ENCODE measurements at places on chromosomes 7 and 10.
A peak's percentile ranks its signal among the peaks of the same experiment; 100 is the strongest.

DNA sequence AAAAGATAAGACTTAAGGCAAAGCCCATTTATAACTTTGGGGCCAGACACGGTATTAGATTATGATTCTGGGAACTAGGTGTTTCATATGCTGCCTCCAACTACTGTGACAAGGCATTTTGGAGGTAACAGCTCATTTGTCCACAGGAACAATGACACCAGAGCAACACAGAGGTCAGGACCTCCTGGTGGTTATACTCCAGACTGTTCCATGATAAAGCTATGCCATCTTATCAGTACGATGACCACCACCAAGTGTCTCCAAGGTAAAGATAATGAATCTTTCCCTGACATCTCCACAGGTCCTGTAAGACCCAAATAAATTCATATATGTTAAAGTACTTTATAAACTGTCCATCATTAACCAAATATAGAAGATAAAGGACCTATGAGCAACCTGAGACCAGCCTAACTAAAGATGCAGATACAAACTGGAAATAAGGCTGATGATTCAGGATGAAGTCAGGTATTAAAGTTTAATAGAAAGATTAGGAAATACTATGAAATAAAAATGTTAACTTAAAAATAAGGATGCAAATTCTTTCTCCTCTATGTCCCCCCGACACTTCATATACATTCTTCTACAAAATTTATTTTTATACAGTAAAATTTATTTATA is 26.2 kb downstream of the CUL2 start:
- no peak for DNase-seq

DNA sequence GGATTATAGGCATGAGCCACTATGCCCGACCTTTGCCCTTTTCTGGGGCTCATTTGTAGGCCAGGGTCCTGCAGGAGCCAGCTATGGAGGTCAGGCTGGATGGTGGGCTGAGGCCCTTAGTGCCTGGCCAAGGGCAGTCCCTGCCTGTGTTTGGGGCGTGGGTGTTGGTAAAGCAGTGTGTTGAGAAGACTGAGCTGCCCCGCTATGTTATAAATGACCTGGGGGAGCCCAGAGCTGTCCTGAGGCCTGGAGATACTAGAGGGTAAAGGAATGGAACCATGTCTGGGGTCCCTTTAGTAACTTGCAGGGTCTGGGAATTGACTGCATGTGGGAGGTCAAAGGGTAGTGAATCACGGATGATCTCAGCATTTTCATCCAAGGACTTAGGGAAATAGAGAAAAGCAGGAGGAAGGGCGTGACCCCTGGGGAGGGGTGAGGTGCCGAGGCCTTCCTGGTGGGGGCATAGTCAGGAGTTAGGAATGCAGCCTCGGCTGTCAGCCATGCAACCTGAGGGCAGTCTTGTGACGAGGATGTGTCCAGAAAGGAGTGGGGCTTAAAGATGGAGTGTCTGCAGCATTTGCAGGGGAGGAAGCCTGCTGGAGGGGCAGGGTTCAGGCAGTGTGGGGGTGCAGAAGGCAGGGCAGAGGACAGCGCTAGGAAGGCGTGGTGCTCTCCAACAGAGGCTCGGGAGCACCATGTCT is 31.5 kb downstream of the TMEM248 start:
- DNase-seq, result no peak

GRCh38 chr7:143449793-143450192 is 6.5 kb downstream of the TAS2R60 start:
- DNase-seq, result no peak

GRCh38 chr7:128878226-128879105 is 15.8 kb downstream of the ATP6V1F start:
- no peak for DNase-seq

GRCh38 chr10:11225935-11226334 is 208.3 kb downstream of the CELF2 start:
- DNase-seq, result no peak

GRCh38 chr7:89554209-89554608 is 600.1 kb upstream of the STEAP1 start:
- DNase-seq, result no peak

DNA sequence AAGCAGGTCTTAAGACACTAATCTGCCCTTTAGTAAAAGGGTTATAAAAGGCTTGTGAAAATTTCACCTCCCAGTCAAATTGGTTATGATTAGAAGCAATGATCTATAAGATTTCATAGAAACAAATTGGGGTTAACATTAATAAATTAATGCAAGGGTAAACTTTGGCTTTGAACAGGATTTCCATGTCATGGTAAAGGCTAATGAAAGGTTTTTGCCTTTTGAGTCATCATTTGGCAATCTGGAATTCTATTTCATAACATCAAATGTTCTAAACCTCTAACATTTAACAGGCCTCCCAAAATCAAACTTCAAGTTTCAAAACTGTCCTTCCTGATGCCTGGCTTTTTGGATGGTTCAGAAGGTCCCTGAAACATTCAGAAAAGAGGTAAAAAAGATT is 62.4 kb downstream of the COA1 start:
- DNase-seq, result no peak

GRCh38 chr10:31847515-31847914 is 81.1 kb downstream of the ARHGAP12 start:
- DNase-seq, result no peak

DNA sequence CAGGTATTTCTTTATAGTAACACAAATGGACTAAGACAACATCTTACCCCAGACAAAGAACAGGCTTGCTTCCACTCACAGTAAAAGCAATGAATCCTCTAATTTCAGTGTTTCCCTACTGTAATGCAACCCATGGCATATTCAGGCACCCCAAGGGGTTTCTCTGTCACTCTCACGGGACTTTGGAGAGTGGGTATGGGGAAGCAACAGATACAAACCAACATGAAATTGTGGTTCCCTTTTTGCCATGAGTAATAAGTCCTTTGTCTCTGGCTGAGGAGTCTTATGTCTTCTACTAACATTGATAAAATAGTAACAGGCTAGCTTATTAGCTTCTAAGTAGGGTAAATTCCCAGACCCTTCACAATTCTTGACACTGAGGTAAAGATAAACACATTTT is 51.4 kb upstream of the AOAH start:
- no peak for DNase-seq

GRCh38 chr7:86814661-86815379 is 171.1 kb downstream of the GRM3 start:
- DNase-seq, result no peak

DNA sequence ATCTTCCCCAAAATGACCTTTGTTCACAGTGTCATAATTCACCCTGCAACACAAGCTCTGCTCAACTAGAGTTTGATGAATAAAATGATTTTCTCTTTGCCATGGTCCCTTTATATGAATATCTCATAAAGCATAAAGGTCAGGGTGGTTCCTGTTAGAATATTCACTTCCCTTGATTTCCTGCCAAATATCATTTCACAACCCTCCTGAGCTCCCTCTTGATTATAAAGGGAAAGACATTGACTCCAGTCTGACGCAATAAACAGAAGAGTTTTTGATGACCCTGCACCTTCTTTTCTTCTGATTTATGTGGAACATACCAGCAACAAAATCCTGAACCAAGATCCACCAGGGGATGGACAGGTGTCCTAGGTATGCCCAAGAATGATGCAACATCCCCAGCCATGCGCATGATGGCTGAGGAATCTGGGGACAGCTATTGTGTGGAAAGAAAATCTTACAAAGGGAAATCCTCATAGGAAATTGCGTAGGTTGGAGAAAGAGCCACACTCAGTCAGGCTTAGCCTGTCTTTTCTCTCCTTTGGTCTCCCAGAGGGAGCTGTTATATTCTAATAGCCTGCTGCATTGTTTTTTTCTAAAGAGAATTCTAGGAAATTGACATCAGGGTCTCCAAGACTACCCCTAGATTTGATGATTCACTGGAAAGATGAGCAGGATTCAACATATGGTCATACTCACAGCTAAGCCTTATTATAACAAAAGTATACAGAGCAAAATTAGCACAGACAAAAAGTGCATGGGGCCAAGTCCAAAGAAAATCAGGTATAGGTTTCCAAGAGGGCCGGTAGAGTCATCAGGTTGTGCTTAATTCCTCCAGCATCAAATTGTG is 18.8 kb downstream of the IFIT3 start:
- no peak for DNase-seq

- DNase-seq, result no peak
Measured at GRCh38 chr7:43590862-43591557, 8.1 kb downstream of the STK17A start.

DNA sequence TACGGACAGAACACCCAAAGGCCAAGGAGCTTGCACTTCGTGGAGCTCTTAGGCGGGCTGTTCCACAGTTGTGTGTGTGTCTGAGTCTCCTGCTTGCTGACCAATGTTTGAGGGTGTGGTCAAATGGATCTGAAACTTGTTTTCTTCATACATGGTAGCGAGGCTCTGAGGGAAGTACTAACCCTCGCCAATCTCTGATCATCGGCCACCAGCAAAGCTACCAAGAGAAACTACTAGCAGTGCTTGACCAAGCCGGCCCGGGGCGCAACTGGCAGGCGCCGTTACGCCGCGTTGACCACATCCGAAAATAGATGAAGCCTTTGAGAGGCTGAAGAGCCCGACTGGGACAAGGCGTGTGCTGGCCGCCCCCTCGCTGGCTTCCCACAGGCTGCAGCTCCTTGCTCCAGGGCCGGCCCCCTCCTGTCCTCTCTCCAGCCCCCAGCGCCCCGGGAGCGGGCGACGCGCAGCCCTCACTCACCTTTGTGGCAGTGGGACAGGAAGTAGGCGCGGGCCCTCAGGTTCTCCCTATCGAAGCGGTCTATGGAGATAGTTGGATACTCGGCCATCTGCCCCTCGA is 384 bp downstream of the DCLRE1C start:
- no peak for DNase-seq

- DNase-seq, result no peak
Measured at GRCh38 chr10:124283949-124284250, 134.8 kb downstream of the OAT start.

DNA sequence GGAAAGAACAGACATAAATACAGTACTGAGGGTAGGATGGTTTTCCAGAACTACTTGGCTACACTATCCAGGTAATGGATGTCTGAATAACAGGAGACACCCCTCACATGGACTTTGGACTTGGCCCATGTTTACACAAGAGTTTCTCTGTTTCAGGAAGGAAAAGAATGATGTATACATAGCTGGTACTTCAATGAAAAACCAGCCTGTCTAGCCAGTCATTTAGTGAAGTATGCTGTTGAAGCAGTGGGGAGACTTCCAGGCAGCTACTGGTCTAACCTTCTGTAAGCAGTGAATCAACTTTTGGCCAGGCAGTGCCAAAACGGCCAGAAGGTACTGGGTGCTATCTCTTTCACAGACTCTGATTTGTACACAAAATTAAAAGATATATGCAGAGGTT is 135.0 kb downstream of the MBL2 start:
- no peak for DNase-seq

GRCh38 chr10:97499561-97500296 is 1.0 kb downstream of the UBTD1 start:
- DNase-seq, result peak; percentile 78

GRCh38 chr10:78543749-78544362 is 510.2 kb downstream of the RPS24 start:
- peak; percentile 82 for DNase-seq

DNA sequence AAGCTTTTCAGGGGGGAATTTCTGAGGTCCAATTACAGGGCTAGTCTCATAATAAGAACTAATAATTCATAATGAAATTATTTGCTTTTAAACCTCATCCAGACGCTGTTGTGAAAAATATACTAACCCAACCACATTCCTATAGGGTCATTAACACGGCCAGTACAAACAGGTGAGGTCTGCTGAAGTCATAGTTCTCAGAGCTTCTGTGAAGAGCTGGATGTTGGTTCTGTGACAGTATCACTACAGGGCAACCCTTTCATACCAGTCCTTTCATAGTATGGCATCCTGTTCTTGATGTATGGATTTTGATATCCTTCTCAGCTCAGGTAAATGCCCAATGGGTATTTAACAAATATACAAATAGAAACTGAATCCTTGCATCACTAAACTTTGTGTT is 62.3 kb upstream of the FAM133B start:
- no peak for DNase-seq

DNA sequence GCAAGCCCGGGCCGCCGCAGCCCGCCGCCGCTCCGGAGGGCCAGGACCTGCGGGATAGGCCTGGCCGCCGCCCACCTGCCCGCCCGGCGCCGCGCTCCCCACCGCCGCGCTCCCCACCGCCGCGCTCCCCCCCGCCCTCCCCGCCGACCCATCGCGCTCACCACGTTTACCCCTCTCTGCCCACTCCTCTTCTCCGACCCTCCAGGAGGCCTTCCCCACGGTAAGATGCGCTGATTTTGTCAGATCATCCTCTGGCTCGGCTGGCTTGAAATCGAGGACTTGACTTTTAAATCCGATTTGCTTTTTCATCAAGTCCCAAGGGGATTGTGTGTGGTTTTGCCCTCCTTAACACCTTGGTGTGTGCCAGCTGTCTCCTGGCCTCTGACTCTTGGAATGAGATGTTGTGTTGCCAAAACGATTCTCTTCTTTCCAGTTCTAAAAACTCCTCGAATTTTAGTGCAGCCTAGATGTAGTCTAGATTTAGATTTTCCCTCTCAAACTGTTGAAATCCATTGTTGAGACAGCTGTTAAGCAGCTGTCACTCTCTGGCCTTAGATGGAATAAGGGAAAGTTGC is 738 bp downstream of the POM121 start:
- no peak for DNase-seq

- DNase-seq, result no peak
Measured at GRCh38 chr7:34449765-34450164, 208.3 kb upstream of the NPSR1 start.

DNA sequence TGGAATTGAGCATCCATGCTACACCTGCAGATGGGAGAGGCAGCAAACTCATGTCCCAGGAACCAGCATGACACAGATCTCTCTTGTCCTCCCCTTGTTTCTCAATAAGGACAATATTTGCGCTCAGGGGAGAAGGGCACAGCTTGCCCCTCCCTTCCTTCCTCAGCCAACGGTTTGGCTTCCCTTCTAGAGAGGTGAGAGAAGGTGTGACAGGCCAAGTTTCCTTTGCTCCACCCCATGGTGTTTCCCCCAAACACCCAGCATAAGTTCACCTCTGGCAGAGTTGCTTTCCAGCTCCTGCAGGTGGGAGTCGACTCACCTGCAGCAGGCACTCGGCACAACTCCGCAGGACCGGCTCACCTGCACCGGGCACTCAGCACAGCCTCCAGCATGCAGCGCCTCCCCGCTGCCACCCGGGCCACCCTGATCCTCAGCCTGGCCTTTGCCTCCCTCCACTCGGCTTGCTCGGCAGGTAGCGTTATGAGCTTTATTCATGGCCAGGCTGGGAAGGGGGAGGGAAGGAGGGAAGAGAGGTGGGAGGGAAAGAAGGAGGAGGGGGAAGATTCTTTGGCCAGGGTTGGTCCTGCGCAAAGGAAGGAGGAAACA is at the start of the genes ATP6V0A4 and TMEM213:
Gene ATP6V0A4 (minus strand): TSS at position 482 of the 606 bp plus-strand sequence. CDS start 26,949 bp downstream, outside the sequence.
Gene TMEM213 (plus strand): TSS at position 280 of the 606 bp plus-strand sequence. CDS start 111 bp downstream, at position 391.
- DNase-seq, result no peak

- DNase-seq, result peak; percentile 81
Measured at GRCh38 chr10:29734962-29735627, 100.3 kb upstream of the SVIL start.

DNA sequence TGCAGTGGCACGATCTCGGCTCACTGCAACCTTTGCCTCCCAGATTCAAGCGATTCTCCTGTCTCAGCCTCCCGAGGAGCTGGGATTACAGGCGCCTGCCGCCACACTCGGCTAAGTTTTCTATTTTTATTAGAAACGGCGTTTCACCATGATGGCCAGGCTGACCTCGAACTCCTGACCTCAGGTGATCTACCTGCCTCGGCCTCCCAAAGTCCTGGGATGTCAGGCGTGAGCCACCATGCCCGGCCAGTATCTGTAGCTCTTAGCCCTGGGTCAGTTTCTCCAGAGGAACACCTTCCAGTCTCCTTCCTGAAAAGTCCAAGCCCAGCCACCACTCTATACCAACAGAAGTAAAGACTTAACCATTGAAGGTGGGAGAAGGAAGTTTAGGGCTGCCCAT is 15.2 kb upstream of the ZKSCAN1 start:
- DNase-seq, result peak; percentile 32

GRCh38 chr7:128940494-128941322 is 3.0 kb downstream of the IRF5 start:
- peak; percentile 78 for DNase-seq

Data from sciatic nerve (tissue), 2 donors.